ENCODE measurements at places on chromosomes 4 and X.

GRCh38 chrX:119999087-119999634 lies 55.6 kb upstream of the NKAP start:
- DNase-seq = peak; percentile 12

GRCh38 chrX:129606918-129607317 lies 47.8 kb downstream of the APLN start:
- peak; percentile 55 for DNase-seq

DNA sequence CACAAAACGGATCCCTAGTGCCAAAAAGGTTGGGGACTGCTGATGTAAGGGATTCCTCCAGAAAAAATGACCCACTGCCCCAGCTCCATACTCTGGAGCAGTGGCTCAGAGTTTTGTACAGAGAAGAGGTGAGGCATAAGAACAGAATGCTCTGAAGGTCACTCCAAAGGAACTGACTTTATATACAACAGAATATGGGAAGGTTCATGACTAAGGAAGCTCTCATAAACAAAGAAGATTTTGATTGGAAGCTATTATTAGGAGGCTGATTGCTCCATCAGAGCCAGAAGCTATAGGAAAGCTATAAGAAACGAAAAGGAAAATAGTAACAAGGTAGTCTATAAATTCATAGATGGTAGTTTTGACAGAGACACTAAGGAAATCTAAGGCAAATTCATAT lies 203.1 kb downstream of the SLC7A11 start:
- DNase-seq = no peak

DNA sequence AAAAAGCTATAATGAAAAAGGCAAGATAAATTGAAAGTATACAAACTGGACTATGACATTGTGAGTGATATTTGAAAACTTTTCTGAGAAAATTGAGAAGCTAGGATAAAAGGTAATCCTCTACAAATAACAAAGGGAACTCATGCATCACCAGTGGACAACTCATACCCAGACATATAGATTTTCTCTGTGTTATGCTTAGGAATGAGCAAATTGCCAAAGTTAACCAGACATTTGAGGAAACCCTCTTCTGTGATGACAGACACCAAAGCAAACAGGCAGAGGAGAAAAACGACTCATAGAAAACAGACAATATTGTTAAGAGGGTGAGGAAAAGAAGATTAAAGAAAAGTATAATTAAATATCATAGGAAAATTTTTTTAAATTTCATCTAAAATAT lies 186.5 kb downstream of the MAB21L2 start:
- no peak for DNase-seq

DNA sequence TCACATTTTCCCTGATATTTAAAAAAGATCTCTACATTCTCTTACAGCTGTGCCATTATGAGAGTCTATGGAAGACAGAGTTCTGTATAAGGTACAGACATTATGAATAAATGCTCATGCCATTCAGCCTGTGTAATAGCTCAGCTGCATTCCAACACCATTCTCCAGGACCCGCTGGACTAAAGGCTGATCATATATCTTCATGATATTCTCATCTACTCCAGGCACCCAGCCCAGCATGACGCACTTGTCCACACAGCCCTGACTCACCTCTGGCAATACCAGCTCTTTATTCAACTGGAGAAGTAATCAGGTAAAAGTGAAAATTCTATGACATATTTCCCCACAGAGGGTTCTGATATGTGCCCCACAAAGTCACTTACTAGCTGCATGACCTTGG lies 437.5 kb upstream of the FGF16 start:
- no peak for DNase-seq

DNA sequence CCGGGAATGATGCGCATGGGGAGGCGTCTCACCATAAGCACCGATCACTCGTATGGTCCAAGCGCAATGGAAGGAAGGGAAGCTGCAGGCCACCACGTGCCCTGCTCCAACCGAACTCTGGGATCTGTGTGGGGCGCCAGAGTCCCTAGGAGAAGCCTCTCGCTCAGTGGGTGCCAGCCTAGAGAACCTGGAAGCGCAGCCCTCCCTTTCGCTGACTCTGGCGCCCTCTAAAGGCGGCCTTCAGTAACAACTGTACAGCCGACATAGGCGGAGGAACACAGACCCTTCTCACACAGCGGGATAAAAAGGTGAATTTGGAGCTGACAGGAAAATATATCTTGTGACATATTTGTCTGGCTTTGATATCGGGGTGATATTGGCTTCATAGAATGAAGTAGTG lies 76.0 kb downstream of the INTS6L start:
- peak; percentile 59 for DNase-seq

DNA sequence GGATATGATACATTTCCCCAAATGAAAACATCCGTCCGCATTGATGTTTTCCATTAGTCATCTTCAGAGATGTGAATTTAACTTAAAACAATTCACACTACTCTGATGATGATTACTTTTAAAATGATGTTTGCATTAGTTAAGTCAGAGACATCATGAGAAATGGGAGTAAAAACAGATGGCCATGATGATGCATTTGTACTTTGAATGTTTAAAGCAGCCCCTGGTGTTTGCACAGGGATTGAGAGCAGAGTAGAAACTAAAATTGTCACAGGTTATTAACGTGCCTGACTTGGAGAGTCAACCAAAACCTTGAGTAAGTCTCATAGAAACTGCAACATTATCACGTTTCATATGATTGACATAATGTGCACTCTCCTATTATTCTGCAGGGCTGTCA lies 117.2 kb downstream of the CFAP299 start:
- no peak for DNase-seq

DNA sequence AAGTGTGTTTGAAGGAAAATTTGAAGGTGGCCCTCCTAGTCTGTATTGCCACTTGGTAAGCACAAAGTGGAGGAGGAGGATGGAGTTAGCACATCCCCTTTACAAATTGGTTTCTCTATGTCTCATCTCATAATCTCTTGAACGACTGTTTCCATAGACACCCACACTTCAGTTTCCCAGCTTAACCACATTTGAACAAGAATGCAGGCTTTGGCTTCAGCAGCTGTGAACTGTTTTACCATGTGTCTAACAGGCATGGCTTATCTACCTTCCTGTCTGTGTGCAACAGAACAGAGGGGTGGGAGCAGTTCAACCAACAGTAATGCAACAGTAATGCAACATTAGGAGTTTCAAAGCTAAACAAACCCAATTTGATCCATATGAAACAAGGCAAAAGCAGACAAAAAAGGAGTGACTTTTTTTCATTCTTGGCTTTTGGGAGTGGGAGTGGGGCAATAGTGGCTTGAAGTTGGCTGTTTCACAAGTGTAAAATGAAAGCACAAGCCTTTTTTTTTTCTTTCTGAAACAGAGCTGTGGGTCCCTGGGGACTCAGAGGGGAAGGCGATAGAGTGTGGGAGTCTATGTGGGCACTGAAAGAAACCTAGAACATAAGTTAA lies 108.0 kb downstream of the ITM2A start:
- no peak for DNase-seq

- no peak for DNase-seq
Measured at GRCh38 chrX:118614150-118614549, 113.3 kb upstream of the IL13RA1 start.

DNA sequence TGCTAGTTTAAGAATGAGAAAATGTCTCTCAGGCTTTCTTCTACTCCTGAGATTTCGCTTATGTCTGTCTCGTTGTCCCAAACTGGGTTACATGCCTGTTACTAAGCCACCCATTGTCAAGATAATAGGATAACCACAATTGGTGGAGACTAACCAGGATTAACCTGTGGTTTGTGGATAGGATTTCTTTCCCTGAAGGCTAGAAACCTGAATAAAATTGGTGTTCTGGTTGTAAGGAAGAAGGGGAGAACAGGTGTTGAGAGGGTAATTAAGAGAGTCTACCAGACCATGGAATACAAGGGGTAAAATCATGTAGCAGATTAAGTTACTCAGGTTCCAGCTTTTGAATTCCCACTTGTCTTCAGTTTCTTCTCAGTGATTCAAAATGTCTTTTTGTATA lies 225.4 kb downstream of the CPE start:
- peak; percentile 45 for DNase-seq

Data from NCI-H524 (cell line).